ENCODE measurements at places on chromosomes 3 and 15.
A peak's percentile ranks its signal among the peaks of the same experiment; 100 is the strongest.

DNA sequence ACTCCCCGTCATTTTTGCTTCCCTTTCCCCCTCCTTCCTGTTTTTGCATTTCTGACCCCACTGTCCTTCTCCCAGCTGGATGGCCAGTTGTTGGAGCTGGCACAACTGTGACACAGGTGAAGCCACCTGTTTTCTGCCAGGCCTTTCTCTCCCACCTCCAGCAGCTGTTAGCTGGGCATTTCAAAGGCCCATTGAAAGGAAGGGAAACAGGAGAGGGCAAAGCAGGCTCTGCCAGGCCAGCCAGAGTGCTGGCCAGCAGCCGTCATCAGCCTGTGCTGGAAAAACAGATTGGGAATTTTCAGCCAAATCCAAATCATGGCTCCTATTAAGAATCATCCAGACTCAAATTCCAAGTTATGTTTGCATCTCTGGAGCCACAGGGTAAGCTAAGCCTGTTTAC, 155.2 kb upstream of the C2CD4B start:
- no peak for DNase-seq

DNA sequence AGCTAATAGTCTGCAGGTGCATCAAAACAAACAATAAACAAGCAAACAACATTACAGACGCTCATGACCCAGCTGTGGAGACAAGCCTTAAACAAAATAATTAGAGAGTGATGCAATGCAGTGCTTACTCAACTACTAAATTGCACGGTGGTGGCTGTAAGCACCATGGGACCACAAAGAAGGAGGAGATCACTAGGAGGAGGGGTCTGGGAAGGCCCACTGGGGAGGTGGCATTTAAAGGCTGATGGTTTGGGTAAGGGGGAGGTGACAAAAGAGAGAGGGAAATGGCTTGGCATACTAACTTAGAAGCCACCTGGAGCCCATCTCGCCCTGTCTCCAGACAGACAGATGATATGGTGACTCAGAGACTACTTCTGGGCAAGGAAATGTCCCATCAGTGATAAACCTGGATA, 516.7 kb downstream of the FOXP1 start:
- DNase-seq = no peak

GRCh38 chr15:81311752-81312464, 12.0 kb downstream of the STARD5 start:
- no peak for DNase-seq

DNA sequence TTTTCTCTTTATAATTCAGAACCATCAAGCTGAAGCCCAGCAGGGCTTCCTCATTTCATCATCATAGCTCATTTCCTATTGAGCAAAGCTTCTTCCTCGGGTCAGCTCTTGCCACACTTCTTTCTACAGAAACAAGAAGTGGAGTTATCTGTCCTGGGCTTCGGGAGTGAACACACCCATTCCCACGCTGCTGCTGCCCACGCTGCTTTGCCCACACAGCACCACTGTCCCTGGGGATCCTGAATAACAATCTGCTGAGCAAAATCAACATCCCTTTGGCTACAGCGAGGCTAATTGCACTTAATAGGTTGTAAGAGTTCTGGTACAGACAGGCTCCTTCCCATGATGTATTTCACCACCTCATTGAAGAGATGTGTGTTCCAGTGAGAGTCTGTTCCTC, 23.7 kb downstream of the CEP19 start:
- peak; percentile 84 for DNase-seq

- peak; percentile 95 for DNase-seq
Observed at GRCh38 chr15:67065531-67066005, at the start of gene SMAD3. SMAD3 (plus strand) TSS chr15:67065602; CDS start chr15:67066155, 553 bp downstream.

GRCh38 chr15:67953299-67953698, 100.8 kb upstream of the PIAS1 start:
- no peak for DNase-seq

DNA sequence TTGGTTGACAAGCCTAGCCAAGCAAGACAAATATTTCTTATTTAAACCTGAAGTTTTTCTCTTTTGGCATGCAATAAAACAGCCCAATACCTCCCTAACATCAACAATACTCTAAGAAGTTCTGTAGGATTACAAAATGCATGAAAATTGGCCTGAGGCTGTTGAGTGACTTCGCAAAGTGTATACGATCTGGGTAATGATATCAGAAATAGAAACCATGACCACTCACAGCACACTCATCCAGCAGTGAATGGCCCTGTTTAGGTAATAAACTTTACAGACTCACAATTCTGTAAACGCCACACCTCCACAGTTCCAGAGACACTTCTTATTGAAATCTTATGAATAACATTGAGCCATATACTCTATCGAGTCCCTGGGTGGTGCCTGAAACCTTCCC, 83.0 kb upstream of the NAALADL2 start:
- no peak for DNase-seq
